ENCODE measurements at places on chromosomes 4 and X.
A peak's percentile ranks its signal among the peaks of the same experiment; 100 is the strongest.

GRCh38 chr4:139977838-139978609, 176.0 kb downstream of the MAML3 start:
- no peak for DNase-seq

- DNase-seq = no peak
Observed at GRCh38 chr4:176340871-176341685, 21.3 kb downstream of the SPCS3 start.

DNA sequence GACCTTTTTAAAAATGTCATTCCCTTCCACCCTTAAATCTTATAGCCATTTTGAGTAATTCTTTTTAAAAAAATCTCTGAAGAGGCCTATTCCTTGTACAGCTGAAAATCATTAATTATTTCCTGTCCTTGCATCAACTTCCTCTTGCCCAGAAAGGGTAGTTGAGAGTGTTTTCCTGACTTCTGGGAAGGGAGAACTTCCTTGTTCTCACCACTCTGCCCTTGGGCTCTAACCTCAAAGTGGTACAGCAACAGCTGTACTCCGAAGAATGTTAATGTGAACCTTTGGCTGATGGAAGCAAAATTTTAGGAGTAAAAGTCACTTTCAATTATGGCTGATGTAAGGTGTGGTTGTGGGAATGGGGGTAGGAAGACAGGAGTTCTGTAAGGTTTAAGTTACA, 15.1 kb upstream of the FABP2 start:
- no peak for DNase-seq

GRCh38 chr4:168637872-168638756, 141.3 kb downstream of the PALLD start:
- no peak for DNase-seq

- no peak for DNase-seq
Observed at GRCh38 chr4:26905172-26905571, 44.5 kb downstream of the STIM2 start.

- DNase-seq = no peak
Observed at GRCh38 chr4:174532445-174532844, 10.2 kb upstream of the HPGD start.

DNA sequence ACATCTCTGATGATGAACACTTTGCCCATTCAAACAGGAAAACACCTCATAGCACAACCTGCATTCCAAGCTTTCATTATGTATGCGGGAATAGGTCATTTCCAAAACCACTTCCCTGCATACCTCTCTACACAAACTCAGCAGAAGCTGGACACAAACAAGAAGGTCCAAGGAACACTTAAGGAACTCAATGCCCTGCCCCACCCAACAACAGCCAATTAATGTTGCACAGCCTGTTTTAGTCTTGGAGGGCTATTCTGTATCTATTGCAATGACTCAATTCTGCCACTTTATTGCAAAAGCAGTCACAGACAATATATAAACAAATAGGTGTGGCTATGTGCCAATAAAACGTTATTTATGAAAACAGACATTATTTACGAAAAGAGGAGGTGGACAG, 16.7 kb downstream of the OPHN1 start:
- DNase-seq = no peak

GRCh38 chr4:8920969-8921368, 49.3 kb upstream of the HMX1 start:
- no peak for DNase-seq

GRCh38 chr4:67879486-67879885, 4.3 kb downstream of the TMPRSS11D start:
- DNase-seq = no peak

GRCh38 chr4:27022963-27023362, 162.3 kb downstream of the STIM2 start:
- DNase-seq = no peak

DNA sequence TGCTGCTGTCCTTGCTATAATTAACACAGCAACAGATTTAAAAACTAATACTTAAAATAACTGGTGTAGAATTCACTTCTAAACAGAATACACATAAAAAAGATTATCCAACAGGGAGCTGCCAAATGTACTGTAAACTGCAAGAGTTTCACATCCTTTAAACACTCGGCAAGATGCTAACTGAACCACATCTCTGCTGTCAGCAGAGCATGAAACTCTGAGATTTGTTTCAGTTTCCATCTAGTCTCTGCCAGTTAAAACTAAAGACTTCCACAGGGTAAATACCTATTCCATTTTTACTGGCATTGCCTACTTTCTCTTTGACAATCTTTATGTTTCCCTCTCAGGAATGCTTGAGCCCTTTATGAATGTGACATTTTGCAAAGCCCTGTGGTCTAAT, 127.7 kb downstream of the SLC7A11 start:
- DNase-seq = no peak

DNA sequence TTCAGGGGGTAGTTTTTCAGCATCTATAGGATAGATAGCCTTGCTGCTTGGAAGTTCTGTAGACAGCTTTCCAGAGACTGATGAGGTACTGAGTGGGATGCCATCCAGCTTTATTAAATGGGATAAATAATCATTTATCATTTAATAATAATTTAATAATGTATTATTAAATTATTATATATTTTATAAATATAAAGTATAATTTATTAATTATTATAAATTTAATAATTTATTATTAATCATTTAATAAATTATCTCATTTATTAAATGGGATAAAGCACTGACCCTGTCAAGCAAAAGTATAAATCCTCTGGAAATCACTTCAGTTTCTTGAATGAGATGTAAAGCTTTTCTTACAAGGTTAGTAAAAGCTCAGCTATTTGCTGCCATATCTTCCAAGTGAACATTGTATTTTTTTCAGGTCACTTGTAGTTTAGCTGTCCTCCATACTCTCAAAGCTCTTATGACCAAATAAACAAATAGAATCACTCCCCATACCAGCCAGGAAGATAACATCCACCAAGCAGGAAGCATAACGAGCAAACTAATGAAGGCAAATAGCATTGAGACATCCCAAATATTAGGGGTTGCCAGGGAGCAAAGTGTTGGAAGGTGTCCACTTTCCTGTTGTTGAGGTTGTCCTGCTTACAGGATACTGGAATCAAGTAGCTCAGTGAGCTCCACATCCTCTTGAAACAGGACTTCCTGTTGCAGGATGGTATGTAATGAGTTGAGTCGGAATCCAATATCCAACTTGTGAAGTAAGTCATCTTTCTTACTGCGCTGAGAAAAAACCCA, 88.9 kb downstream of the ZNF674 start:
- no peak for DNase-seq

- DNase-seq = no peak
Observed at GRCh38 chrX:42175843-42176242, 252.5 kb upstream of the CASK start.

DNA sequence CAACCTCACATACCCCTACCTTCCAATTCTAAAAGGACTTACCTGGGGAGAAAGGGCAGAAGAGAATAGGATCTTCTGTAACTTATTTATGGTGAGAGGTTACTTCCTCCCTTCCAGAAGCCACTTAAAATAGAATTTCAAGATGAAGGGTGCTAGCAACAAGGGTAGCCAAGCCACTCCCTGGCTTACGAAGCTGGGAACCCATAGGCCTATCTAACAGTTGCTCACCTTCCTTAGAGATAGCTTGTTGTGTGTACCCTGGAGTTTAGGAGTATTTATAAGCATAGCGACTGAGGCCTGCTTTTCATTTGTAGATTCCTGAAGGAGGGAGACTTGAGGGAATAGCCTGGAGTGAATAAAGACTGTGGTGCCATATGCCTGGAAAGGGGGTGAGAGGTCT, 28.9 kb downstream of the XK start:
- DNase-seq = no peak

DNA sequence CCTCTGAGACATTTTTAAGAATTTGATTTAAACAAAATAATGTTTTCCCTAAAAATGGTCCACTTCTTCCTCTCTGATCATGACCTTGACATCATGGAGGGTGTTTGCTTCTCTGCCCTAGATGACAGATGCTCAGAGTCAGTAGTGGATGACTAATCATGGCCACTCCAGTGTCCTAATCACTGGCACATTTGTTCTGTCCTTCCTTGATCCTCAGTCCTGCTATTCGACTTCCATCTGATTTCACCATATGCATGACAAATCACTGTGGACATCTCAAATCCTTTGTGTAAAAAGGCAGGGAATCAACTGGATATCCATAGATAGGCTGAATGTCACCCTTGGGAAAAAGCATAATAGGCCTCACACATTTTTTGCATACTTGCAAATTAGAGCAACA, 9.0 kb downstream of the CRMP1 start:
- DNase-seq = no peak

GRCh38 chr4:43846111-43846587, 602.5 kb downstream of the KCTD8 start:
- no peak for DNase-seq

- DNase-seq = no peak
Observed at GRCh38 chr4:39635023-39635422, 3.6 kb downstream of the SMIM14 start.

- no peak for DNase-seq
Observed at GRCh38 chr4:121183361-121183760, 19.2 kb upstream of the TNIP3 start.

DNA sequence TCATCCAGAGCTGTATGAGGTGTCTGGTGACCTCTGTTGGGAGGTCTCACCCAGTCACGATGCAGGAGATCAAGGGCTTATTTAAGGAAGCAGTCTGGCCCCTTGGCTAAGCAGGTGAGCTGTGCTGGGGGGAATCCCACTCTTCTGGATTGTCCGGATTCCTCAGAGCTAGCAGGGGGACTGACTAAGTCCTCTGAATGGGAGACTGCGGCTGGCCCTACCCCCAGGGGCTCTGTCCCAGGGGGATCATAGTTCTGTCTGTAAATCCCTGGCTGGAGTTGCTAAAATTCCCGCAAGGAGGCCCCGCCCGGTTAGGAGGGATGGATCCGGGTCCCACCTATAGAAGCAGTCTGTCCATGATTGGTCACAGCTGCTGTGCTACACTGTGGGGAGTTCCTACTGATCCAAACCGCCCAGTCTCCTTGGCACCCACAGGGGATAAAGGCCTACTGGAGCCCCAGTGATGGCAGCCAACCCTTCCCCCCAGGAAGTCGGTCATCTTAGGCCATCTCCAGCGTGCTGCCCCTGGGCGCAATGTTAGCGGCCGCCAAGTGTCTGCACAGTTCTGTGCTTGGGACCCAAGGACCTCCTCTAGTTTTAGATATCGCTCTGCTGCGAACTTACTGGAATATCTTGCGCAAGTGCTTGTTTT, 118.2 kb upstream of the KLF8 start:
- no peak for DNase-seq

DNA sequence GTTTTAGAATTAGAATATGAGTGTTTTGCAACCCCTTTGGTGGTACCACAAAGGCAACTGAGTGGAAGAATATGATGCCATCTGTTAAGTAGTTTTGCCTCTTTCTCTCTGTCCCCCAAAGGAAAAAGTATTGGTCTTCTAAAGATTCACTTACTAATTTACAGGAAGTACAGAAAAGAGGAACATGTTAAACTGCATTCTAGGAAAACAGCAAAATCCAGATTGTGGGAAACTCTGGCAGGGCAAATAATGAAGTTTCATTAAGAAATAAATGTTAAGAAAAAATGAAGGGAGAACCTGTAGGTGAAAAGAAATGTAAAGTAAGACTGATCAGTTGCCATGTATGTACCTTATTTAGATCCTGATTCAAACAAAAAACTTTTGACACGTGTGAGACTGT, 39.3 kb downstream of the NSUN7 start:
- DNase-seq = no peak

DNA sequence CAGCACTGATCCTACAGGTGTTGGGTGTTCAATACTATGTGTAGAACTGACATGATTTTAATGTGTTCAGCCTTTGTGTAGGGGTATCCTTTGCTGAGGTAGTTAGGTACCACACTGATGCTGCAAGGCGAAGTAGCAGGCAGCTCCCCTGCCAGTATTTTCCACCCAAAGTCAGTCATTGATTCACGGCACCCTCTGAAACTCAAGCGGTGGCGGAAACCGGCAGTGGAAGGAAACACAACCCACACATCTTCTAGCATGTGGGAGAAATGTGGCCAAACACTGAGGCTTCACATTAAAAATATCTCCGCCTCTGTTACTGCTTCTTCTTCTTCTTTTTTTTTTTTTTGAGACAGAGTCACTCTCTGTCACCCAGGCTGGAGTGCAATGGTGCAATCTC, 126.3 kb downstream of the AASDH start:
- peak; percentile 61 for DNase-seq

- no peak for DNase-seq
Observed at GRCh38 chr4:15314974-15315373, 112.9 kb upstream of the C1QTNF7 start.

GRCh38 chr4:99669084-99669483, 11.5 kb upstream of the C4orf54 start:
- no peak for DNase-seq

GRCh38 chr4:15719506-15719905, 16.6 kb downstream of the BST1 start:
- no peak for DNase-seq

- DNase-seq = no peak
Observed at GRCh38 chr4:134777606-134778005, 576.0 kb upstream of the PABPC4L start.

- DNase-seq = peak; percentile 13
Observed at GRCh38 chrX:30657196-30658161, 4.3 kb downstream of the GK start.

DNA sequence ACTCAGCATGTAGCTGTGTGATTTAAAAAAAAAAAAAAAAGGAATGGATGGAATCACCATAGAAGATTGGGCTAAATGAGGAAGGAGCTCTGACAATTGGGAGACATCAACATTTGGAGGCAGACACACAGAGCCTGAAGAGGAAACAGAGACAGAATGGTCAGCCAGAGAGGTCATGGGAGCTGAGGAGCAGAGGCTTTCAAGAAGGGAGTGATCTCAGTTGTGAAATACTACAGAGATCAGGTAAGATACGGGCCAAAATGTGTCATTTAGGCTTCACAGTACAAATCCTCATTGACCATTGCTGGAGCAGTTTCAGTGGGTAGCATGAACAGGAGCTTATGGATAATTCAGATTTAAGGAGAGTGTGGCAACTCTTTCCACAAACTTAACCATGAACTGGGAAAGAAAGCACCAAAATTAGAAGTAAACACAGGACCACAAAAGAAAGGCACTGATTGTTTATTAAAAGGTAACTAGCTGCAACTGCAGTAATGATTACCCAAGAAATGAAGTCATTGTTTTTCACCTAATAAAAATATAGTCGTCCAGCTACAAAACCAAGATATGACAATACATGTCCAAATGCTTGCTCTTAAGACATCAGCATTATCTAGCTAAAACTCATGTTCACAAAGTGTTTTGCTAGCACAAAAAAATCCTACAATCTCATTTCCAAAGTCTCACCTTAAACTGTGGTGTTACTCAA, 203.2 kb downstream of the DHX15 start:
- DNase-seq = no peak

GRCh38 chrX:8232406-8232805, 61.3 kb upstream of the VCX2 start:
- DNase-seq = no peak

- no peak for DNase-seq
Observed at GRCh38 chr4:930028-930551, 2.0 kb downstream of the GAK start.

GRCh38 chr4:122988696-122989095, 66.3 kb upstream of the NUDT6 start:
- DNase-seq = no peak
